Activated naive CD8-positive, alpha-beta T cell treated with anti-CD3 and anti-CD28 coated beads for 36 hours (primary cell): ENCODE measurements at places on chromosomes 7 and 10. TPM values are rescaled to one million over a fixed set of nuclear protein-coding genes. Genes with fewer than 3 reads are reported as not detected.

GRCh38 chr7:100456562-100456961, 7.5 kb downstream of the SPACDR start:
- no peaks in the 10 kb centered on the region for H3K27me3 ChIP-seq
- no peak overlapping the region for H3K4me3 ChIP-seq
- no peak overlapping the region for H3K27ac ChIP-seq
- peaks cover 12% of the 10 kb centered on the region for H3K4me1 ChIP-seq
- no peak for DNase-seq

The AKR1D1 gene
- not detected for total RNA-seq

- DNase-seq: no peak
- H3K4me1 ChIP-seq: peaks cover 1% of the 10 kb centered on the region
- no peak overlapping the region for H3K27ac ChIP-seq
- H3K4me3 ChIP-seq: no peak overlapping the region
- H3K36me3 ChIP-seq: no peaks in the 10 kb centered on the region
Measured at GRCh38 chr10:63666836-63667383, 145.7 kb downstream of the REEP3 start.

DNA sequence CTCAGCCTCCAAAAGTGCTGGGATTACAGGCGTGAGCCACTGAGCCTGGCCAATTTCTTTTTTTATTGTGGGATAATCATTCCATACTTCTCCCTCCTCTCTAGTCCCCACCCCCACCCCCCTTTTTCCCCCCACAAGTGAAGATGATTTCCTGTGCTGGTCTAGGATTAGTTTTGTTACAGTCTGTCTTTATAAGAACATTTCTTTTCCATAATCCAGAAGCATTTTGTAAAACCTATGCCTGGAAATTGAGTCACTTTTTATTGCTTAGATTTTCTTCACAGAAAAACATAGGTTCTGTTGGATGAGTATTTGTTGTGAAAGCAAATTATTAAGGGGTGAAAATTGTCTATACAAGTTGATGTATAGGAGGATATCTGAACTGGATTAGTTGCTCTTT, 98.9 kb downstream of the KAT6B start:
- H3K4me3 ChIP-seq: no peak overlapping the region
- peaks cover 42% of the 10 kb centered on the region for H3K4me1 ChIP-seq
- H3K36me3 ChIP-seq: peaks cover 5% of the 10 kb centered on the region
- H3K27ac ChIP-seq: no peak overlapping the region
- no peak for DNase-seq
- H3K27me3 ChIP-seq: no peaks in the 10 kb centered on the region

The PANK1 gene
- total RNA-seq: 2.0 TPM
